Stimulated activated CD4-positive, alpha-beta T cell treated with anti-CD3 and anti-CD28 coated beads, Interleukin-15, amount 100 ng/mL, for 24 hours (primary cell): ENCODE measurements at places on chromosomes 6 and 20.

DNA sequence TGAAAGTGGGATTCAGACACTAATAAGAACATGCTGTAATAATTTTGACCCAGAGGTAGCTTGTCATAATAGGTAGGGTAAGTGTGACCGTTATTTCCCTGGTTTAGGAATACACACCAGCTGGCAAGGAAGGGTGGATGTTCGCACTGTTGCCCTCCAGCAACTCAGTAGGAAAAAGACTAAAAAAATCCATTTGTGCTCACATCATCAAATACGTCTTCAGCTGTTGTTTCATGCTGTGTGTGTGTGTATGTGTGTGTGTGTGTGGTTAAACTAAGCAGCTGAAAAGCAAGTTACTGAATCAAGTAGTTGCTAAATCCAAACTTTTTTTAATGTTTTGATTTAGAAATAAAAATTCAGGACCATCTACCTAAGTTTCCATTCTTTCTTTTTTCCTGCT is 218.7 kb downstream of the TRDN start:
- DNase-seq, result no peak

DNA sequence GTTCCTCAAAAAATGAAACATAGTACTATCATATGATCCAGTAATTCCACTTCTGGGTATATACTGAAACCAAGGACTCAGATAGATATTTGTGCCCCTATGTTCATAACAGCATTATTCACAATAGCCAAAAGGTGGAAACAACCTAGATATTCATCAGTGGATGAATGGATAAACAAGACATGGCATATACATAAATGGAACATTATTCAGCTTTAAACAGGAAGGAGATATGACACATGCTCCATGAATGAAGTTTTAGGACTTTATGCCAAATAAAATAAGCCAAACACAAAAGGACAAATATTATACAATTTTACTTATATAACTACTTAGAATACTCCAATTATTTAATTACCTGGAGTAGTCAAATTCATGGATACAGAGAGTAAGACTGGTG is 16.4 kb downstream of the PLCB1 start:
- DNase-seq, result no peak

- DNase-seq, result no peak
Measured at GRCh38 chr6:112187736-112188135, 66.6 kb downstream of the LAMA4 start.

- peak; percentile 17 for DNase-seq
Measured at GRCh38 chr6:37868447-37868825, 48.9 kb downstream of the ZFAND3 start.

DNA sequence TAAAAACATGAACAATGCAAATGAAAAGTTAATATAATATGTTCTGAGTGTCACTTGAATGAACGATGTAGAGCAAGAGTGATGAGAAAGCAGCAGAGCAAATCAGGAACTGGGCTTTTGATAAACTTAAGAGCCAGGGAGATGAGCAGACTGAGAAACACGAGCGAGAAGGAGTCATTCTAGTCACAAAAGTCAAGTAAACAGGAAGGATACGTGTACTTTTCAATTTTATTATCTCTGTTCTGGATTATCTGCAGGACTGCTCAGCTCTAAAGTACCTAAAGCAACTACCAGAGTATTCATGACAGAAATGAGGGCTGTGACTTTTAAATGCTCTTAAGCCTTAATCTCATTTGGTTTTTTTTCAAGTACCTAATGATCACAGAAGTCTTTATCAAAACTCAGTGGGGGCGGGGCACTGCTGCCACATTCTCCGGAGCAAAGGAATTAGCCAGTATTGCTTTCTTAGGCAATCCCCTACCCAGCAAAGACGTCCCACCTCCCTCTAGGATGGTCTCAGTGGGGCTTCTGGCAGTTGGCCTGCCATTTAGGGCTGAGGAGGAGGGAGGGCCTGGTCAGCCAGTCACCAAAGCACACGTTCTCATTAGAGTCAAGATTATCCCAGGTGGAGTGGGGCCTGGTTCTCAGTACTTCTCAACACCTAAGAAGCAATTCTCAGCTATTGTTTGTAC is 8.6 kb downstream of the MAN1A1 start:
- no peak for DNase-seq

DNA sequence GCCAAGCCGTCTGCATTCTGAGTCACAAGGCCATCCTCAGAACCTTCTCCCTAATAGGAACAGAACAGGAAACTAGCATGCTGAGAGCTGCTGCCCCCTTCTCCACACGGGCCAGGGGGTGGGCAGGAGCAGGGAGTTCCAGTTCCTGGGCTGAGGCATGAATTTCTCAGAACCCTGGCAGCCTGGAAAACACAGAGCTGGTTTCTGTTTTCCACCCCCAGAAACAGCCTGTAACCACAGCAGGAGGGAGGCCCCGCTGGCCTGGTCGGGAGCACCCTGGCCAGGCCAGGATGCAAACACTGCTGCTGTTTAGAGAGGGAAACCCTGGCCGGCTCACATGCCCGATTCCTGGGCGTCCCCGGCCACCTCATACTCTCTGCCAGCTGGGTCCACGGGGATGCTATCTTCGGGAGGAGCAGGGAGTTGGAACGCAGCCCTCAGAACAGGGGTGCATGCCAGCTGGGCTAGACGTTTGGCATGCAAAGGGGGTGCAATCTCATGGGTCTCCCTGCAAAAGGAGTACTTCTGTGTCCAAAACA is 130.1 kb downstream of the NFATC2 start:
- peak; percentile 22 for DNase-seq

- no peak for DNase-seq
Measured at GRCh38 chr20:17833036-17833674, 133.4 kb downstream of the BANF2 start.
